SJSA1 (cell line): ENCODE measurements at places on chromosomes 1 and 21. TPM values are rescaled to one million over a fixed set of nuclear protein-coding genes. Genes with fewer than 3 reads are reported as not detected.

The ARPC5 gene
- total RNA-seq, result 444 and 568 TPM in 2 replicates

The TMEM269 gene
- not detected in 2 replicates for total RNA-seq

The TRMT13 gene
- total RNA-seq, result 7.0 and 20.8 TPM in 2 replicates

The LCE1E gene
- not detected in 2 replicates for total RNA-seq

The C1orf87 gene
- not detected in 2 replicates for total RNA-seq

The ST6GALNAC5 gene
- total RNA-seq, result not detected in 2 replicates

The LCE2C gene
- not detected in 2 replicates for total RNA-seq
